ENCODE measurements at places on chromosomes 7 and 10.

DNA sequence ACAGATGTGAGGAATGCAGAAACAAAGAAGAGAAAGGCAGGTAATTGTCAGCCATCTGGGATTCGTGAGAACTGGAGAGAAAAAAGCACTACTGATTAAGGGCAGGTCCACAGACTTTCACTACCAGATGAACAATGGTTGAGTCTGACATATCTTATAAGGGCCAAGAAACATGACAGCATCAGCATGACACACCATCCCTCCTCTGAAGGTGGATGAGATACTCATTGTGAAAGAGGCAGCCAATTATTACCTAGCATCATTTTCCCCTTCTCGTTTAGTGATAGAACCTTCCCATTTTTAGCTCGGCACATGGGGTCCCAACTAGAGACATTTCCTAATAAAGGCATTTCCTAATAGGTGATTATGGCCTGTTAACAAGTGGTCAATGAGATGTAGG is 19.2 kb upstream of the MET start:
- no peak for DNase-seq

DNA sequence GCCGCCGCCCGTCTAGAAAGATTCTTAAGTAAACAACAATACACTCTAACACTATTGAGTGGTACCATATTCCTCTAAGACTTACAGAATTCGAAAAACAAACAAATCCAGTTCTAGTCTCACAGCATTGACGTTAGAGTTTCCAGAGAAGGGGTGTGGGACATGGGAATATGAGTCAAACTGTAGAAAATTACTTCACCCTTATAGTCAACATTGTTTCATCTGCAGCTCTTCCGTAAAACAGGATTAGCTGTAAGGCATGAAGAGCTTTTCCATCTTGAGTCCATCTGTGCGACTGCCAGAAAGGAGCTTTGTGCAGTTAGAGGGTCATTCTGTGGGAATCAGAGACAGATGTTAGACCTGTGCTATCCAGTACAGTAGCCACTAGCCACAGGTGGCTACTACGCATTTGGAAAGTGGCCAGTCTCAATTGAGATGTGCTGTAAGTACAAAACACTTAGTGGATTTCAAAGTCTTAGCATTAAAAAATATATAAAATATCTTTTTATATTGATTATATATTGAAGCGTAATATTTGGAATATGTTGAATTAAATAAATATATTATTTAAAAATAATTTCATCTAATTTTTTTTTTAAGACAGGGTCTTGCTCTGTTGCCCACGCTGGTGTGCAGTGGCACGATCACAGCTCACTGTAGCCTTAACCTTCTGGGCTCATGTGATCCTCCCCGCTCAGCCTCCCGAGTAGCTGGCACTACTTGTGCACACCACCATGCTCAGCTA is 79.8 kb upstream of the MPP7 start:
- no peak for DNase-seq

DNA sequence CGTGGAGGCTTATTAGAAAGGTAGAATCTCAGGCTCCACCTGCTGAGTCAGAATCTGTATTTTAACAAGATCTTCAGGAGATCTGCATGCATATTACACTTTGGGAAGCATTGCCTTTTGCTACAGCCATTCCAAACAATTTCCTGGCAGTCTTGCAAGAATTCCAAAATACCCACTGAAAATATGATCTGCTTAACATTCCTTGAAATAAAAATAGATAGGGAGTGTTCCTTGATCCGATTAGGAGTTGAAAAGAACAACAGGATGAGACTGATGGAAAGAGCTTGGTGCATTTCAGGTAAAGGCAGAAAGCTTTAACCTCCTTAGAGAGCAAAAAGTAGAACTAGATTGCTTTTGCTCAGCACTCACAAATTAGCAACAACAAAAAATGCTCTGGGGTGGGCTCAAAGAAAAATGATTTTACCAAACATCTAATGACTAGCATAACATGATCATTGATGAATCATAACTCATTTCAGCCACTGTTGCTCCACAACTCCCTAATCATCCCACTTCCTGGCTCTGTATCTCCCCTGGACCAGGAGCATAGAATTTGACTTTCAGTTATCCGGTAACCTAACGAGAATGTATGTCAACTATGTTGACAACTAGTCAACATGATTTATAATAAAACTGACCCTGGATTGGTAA is 115.2 kb downstream of the RNLS start:
- no peak for DNase-seq

- no peak for DNase-seq
Measured at GRCh38 chr7:33195264-33195663, 65.9 kb downstream of the BBS9 start.

DNA sequence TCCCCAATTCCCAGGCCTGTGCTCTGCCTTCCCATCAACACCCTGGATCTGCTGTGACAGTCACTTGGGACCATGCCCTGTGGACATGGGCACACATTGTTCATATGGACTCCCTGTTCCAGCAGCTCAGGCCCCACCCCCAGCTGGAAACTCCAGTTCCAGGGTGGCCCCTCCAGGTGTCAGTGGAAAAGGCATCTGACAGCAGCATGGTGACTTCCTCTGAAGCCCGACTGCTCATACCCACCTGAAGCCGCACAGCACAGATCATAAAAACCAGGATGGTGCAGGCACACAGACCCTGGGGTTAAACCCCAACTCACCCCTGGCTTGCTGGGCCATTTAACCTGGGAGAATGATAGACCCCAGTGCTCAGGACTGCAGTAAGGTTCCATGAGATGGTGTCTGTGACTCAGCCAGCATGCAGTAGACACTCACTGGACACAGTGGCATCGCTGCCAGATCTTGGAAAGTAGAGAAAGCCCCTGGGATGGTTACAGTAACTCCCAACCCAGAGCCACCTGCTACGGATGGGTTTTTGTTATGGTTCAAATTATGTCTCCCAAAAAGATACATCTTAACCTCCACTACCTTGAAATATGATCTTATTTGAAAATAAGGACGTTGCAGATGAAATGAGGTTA is 72.6 kb upstream of the NANOS1 start:
- no peak for DNase-seq

- no peak for DNase-seq
Measured at GRCh38 chr7:22153432-22154142, 203.4 kb downstream of the RAPGEF5 start.

All from stimulated activated CD4-positive, alpha-beta T cell treated with anti-CD3 and anti-CD28 coated beads, TNF-alpha, amount 100 ng/mL, for 1 hour (primary cell).